ENCODE measurements at places on chromosomes 2 and 18. TPM values are rescaled to one million over a fixed set of nuclear protein-coding genes. Genes with fewer than 3 reads are reported as not detected.
A peak's percentile ranks its signal among the peaks of the same experiment; 100 is the strongest.

GRCh38 chr2:16700551-16701259 is 35.1 kb upstream of the CYRIA start:
- no peak for DNase-seq

DNA sequence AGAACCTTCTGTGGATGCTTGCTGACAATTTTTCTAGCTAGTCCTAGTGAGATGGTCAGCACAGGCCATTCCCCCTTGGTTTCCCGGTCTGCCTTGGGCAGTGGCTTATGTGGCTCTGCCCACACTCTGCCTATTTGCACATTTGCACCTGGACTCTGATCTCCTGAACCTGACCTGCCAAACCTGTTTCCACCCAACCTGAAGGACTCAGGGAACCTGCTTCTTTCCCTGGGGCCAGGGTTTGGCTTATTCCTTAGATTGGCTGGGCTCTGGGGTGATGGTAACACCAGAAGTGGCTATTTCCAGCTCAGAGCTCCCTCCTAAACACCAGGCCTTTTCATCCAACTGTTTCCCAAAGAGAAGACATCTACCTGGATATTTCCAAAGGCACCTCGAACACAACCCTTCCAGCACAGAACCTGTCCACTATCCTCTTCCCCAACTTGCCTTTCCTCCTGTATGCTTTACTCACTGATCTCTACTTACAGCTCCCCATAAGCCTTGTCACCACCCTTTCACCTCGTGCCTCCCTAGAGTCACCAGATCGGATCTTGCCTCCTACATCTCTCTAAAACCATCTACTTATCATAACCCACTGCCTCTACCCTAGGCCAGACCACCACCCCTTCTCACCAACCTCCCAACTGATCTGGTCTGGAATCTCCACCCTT is 5.8 kb upstream of the MTA3 start:
- DNase-seq, result no peak

GRCh38 chr2:197204519-197205250 is 105.9 kb downstream of the ANKRD44 start:
- no peak for DNase-seq

- DNase-seq, result peak; percentile 22
Measured at GRCh38 chr2:174492963-174493431, 6.2 kb upstream of the GPR155 start.

GRCh38 chr18:62771494-62772270 is 56.3 kb downstream of the PHLPP1 start:
- DNase-seq, result no peak

DNA sequence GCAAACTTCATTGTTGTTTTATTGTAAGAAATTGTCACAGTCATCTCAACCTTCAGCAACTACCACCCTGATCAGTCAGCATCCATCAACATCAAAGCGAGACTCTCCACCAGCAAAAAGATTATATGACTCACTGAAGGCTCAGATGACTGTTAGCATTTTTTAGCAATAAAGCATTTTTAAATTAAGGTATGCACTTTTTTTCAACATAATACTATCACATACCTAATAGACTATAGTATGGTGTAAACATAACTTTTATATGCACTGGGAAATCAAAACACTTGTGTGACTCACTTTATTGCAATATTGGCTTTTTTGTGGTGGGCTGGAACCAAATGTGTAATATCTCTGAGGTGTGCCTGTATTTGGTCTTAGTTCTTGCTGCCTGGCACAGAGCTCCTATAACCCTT is 15.6 kb downstream of the SCN1A start:
- DNase-seq, result peak; percentile 11

- DNase-seq, result no peak
Measured at GRCh38 chr2:35787302-35788031, 568.1 kb upstream of the CRIM1 start.

GRCh38 chr2:18178736-18179349 is 300.4 kb downstream of the KCNS3 start:
- no peak for DNase-seq

DNA sequence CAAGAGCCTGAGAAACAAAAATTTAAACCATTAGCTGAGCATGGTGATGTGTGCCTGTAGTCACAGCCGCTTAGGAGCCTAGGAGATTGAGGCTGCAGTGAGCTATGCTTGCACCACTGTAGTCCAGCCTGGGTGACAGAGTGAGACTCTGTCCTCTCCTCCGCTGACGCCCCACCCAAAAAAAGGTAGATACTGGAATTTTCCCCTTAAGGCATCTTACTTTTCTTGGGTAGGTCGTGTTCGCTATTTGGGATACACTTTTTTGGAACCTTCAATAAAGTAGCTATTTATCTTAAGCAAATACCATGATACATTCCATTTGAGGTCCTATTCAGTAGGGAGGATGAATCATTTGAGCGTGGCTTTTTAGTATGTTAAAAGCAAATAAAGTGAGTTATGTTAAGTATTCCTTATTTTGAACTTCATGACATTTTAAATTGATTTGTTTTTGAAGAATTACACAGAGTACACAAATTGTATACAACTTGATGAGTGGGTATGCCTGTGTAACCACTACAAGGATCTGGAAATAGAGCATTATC is 38.7 kb downstream of the RALBP1 start:
- DNase-seq, result no peak

DNA sequence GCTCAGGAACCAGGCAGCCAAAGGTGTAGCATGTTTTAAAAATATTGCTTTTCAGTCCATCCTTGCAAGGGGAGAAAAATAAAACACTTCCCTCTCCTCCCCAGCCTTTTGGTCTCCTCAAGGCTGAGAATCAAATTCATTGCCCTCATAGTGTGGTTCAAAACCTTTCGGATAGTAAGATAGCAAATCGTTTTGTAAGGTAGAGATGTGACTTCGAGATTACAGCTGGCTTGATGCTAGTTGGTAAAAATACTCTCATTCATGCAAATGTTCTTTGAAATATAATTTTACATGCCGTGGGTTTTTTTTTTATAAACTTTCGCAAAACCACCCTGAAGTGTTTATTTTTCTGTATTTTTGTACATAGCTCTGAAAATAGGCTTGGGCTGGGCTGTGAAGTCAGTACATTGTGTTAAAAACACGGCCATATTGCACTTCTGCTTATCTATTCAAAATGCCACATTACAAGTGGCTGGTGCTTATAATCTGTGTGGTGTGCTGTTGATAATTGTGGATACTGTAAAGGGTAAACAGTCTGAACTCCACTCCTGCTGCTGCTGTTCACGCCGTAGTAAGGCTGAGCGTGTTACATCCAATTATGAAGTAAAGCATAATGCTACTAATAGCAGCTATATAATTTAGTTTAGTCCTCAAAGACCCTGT is 172.0 kb upstream of the SIX3 start:
- no peak for DNase-seq

DNA sequence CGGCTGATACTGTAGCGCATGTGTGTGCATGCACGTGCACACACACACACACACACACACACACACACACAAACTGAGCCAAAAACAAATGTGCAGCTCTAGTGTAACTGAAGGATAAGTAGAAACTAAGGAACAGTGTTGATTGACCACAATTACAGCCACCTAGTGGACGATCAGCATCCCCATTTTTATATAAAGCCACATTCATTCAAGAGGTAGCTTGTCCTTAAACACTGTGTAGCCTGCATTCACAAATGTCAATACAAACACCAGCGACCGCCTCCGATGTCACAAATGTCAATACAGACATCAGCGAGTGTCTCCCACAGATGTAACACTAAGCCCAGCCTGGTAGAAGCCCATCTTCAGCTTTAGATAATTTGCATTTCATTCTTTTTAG is 167.4 kb downstream of the PTGR3 start:
- DNase-seq, result no peak

DNA sequence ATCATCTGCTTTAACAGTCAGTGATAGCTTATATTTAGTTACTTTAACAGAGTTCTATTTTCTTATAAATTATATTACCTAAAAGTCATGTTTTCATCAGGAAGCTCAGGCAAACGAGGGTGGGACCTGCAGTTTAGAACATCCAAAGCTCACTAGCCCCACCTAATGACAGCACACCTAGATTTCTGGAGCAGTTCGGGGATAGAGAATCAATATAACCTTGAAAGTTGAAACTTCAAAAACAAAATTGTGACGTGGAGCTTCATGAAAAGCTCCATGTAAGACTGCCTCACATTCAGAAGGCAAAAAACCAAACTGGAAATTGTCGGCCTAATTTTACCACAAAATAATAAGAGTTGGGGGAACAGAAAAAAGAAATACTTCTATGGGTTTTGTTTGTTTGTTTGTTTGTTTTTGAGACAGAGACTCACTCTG is 185.9 kb upstream of the CCDC150 start:
- peak; percentile 49 for DNase-seq

The DUSP2 gene
- 218 TPM for total RNA-seq

The ABHD1 gene
- total RNA-seq, result 0.56 TPM

The HOXD4 gene
- not detected for total RNA-seq

The HOXD8 gene
- total RNA-seq, result not detected

The NCL gene
- 435 TPM for total RNA-seq

Data from activated naive CD4-positive, alpha-beta T cell treated with anti-CD3 and anti-CD28 coated beads, Interleukin-2, amount 50 U/mL, for 72 hours (primary cell).